ENCODE measurements at places on chromosomes 5 and 9.

- no peak for DNase-seq
Observed at GRCh38 chr9:83477120-83477519, 61.1 kb downstream of the FRMD3 start.

GRCh38 chr5:73861313-73861988 is 235.5 kb downstream of the ARHGEF28 start:
- no peak for DNase-seq

GRCh38 chr9:4299005-4299795 is 668 bp downstream of the GLIS3 start:
- no peak for DNase-seq

GRCh38 chr5:150584556-150585335 is 55.7 kb upstream of the SYNPO start:
- no peak for DNase-seq

GRCh38 chr9:89498852-89499480 is 1.1 kb upstream of the SEMA4D start:
- DNase-seq = no peak
